CD8-positive, alpha-beta memory T cell (primary cell): ENCODE measurements at places on chromosomes 7 and 10. TPM values are rescaled to one million over a fixed set of nuclear protein-coding genes. Genes with fewer than 3 reads are reported as not detected.

DNA sequence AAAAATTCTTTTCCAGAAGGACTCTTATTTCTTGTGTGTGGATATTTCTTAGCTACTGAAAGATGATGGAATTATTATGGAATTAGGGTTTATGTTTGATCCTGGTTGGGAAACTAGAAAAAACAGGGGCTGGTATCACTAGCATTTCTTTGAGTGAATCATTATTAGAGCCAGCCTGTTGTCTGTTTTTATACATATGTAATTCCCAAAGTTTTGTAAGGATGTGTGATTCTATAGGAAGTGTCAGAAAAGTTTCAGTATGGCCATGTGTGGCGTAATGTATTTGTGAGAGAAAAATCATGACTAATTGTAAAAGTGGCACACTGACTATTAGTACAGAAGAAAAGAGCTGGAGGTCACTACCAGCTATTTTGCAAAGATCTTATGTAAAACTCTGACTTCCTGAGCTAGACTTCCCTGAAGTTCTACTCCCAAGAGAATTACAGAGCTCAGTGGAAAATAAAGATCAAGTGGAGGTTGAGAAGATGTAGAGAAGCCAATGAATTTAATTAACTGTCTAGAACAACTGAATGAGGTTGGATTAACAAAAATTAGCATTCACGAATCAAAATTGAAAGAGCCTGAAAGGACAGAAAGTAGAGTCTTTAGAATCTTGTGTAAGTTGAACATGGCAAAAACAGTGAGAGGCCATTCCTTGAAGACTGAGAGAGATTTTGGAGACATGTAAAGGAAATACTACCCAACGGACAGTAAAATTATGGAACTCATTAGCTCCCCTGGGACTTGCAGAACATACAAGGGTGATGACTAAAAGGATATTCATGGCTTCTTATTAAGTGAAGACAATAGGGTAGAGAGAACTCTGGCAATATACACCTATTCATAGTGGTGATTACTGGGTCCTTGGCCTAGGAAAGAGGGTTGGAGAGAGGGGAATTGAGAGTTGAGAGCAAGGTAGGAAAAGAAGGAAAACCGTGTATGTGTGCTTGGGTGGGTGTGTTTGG lies 12.5 kb downstream of the ZNF365 start:
- DNase-seq = no peak

Gene CHST15
- total RNA-seq = 0.18 TPM

Gene PSMC2
- total RNA-seq = 209 TPM

GRCh38 chr7:97006055-97006815 lies 882 bp downstream of the DLX6 start:
- no peak for DNase-seq

GRCh38 chr7:36214608-36215456 lies 61.8 kb downstream of the EEPD1 start:
- DNase-seq = no peak

- no peak for DNase-seq
Observed at GRCh38 chr10:10677479-10677878, 340.2 kb upstream of the CELF2 start.

Gene TSPAN13
- 0.66 TPM for total RNA-seq

Gene GJD4
- total RNA-seq = not detected
